ENCODE measurements at places on chromosomes 6 and 20.

DNA sequence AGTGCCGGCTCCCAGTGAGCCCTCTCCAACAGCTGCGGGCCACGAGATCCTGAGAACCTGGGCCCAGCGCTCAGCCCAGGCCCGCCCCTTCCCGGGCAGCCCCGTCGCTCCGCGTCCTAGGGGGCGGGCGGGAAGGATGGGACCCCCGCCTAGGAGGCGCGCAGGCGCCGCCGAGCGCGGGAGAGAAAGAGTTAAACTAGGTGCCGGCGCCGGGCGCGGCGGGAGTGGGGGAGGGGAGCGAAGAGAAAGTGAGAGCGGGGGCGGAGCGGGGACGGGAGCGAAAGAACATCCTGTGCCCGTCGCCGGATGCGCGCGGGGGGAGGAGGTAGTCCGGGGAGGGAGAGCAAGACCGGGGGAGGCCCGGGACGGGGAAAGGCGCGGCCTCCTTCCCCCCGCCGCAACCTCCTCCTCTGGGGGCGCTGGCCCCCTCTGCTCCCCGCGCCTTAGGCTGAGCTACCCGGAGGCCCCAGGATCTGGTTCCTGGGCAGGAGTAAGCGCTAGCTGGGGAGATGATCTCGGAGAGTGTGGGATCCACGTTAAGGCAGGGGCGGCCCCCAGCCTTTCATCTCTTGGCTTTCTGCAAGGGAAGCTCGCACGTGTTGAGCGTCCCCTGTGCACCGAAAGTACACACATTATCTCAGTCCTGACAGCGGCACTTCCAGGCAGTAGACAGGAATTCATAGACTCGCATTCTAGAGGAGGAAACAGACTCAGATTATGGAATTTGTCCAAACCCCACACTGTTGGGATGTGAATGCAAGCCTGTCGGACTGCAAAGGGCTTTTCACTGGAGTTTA is 4.9 kb upstream of the ARMC12 start:
- peak; percentile 94 for DNase-seq

GRCh38 chr20:49567421-49568277 is at the start of gene PTGIS:
PTGIS (minus strand) TSS chr20:49568137; CDS start chr20:49568116, 21 bp downstream.
- DNase-seq, result no peak

DNA sequence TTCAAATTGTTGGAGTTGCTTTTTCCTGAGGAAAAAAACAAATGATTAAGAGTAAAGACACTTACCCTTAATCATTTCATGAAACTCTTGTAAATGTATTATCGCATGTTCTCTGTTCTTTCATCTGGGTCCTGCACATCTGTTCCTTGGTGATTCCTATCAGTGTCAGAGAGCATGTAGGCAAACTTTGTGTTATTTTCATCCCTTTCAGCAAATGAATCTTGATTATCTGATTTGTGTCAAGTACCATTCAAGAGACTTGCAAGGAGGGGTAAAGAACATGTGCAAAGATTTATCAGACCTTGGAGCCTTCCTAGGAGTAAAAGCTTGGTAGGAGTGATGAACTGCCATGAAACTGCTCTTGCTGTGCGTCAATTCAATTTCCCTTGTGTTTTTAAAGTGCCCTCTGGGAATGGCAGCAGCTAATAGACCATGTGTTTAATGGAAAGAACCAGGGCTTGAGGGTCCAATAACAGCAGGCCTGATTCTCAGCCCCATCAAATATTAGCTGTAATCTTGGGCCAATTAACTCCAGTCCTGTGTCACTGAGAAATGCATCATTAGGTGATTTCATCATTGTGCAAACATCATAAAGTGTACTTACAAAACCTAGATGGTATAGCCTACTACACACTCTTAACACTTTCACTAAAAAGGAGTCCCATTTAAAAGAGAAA is 118.9 kb upstream of the CEP85L start:
- no peak for DNase-seq

DNA sequence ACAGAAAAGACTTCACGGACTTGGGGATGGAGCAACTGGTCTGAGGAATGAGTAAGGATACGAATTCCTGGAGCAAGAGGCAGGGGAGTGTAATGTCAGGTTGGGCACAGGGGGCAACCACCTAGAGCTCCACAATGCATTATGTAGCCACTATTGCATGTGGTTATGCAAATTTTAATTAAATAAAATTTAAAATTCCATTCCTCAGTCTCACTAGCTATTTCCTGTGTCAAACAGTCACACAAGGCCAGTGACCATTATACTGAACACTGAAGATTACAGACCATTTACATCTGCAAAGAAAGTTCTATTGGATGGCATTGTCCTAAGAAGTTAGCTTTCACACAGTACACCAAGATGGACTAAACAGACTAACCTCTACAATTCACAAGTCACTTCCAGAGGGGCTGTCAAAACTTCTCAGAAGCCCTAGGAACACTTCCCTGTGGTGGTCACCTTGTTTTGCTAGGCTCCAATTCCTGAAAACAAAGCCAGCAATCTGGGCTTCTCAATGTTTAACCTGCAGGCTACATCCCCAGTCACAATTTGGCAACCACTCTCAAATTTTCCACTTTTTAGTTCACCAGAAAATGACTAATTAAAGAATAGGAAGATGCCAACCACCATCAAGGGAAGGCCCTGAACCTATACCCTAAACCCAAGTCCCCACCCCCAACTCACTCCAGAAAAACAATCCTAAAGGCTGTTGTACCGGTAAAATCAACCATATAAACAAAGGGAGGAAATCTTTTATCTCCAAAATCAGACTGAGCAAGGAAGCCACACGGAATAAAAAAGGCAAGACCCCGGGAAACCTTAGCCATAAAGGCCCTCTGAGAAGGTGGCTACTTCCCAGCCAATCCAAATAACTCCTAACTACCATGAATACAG is 34.2 kb upstream of the C20orf203 start:
- peak; percentile 65 for DNase-seq

- DNase-seq, result no peak
Measured at GRCh38 chr6:138310294-138310693, 67.4 kb upstream of the SMIM28 start.

DNA sequence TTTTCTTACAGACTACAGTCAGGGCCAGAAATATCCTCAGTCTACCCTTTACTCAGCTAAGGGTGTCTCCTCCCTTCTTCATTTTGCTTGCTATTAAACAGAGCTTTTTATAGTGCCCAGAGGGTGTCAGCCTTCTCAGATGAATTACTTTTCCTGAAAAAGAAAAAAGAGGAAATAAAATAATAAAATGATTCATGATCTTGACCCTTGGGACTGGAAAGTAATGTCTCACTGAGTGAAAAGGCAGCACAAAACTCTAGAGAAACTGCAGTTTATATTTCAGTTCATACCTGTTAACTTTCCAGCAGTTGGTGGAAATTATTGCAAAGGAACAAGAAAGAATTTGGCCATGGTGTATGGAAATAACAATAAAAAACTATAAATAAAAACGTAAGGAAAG is 170.6 kb downstream of the IBTK start:
- DNase-seq, result peak; percentile 32

DNA sequence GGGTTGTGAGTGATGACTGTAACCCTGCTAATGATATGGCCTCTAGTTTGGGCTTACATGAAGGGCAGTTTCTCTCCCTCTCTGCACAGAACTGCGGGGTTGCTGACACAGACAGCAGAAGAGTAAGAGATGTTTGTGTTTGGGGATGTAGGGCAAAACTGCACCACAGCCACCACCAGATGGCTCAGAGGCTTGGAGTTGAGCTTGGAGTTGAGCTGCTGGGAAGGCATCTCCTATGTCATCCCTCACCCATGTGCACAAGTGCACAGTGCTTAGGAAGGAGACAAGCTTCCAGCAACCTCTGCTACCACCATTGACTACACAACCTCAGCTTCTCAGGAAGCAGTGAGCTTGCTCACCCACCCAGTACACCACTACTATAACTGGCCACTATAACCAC is 303.9 kb upstream of the DEFB112 start:
- DNase-seq, result no peak

DNA sequence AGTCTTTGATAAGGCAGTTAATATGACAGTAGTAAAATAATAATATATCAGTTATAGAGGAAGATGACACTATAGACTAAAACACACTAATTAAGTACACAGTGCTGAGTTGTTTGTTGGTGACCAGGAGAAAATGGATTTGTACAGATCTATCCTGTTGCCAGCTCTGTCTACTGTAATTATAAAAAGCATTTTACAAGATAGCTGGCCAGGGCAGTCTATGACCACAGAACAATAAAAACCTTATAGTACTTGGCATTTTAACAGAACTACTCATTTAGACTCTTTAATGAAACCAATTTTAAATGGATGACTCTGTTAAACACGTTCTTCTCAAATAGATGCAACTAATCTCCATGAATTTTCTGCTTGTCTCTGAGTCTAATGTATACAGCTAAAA is 367.5 kb downstream of the BTBD9 start:
- DNase-seq, result no peak

DNA sequence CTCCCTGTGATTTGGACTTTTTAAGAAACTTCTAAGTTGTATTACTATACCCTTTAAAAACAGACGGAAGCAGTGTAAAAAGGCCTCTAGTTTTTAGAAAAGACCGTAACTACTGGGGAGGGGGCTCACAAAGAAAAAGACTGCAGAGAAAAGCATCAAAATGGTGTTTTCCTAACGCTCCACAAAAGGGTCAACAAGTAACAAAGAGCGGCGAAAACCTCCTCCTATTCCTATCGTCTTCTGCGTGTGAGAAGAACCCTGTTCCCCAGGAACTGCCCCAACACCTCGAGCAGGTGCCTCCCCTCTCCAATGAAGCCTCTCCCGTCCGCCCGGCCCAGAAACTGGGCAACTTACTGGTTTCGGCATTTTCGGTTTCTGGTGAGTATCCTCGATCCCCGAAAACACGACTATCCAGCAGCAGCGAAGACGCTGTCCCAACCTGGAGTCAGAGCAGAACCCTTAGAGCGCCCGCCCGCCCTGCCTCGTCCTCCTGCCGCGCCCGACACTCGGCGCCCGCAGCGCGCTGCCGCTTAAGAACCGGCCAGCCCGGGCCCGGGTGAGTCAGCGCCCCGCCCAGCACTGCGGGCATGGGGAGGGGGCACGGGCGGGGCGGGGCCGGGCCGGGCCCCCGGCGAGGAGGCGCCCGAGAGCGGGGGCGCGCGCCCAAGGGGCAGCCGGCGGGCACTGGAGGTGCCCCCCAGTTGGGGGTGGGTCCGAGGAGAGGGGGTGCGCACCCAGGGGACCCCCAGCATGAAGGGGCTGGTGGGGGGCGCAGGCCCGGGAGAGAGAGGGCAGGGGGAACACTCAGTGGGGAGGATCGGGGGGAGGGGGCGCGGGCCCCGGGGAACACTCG is 1.2 kb downstream of the EZR start:
- DNase-seq, result peak; percentile 80

- no peak for DNase-seq
Measured at GRCh38 chr20:50546729-50547314, 36.6 kb downstream of the PTPN1 start.

GRCh38 chr6:106082735-106083398 is 3.3 kb upstream of the PRDM1 start:
- DNase-seq, result peak; percentile 92

GRCh38 chr20:48471759-48472408 is 355.9 kb downstream of the PREX1 start:
- DNase-seq, result no peak

DNA sequence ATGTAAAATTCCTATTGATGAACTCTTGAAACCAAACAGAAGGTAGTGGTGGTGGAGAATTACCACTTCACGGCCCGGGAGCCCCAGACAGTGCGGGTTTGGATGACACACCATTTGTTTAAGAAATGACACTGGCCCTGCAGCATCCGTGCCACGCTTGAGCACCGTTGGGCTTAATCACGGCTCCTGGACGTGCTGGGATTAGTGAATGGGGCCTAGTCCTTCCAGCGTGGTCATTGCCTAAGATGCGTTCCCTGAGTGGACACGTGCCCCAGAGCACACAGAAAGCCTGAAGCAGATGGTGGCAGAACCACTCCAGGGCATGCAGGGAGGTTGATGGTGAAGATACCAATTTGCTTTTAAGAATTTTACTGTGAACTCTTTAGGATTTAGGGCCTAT is 14.5 kb downstream of the STX16 start:
- DNase-seq, result no peak

DNA sequence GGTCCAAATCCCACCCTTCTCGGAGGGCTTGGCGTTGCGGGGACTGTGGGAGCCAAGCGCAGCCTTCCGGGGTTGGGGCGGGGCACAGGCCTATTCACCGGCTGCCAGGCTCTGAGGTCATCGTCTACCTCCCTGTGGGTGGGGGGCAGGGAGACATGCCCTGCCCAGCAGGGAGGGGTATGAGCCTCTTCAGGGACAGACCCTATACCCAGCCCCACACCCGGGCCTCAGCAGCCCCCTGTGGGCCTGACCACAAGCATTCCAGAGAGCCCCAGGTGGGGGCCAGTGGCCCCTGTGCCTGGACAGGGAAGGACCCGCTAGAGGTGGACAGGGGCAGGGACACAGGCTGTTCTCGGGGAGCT is 11.6 kb downstream of the LAMA5 start:
- peak; percentile 29 for DNase-seq

- DNase-seq, result no peak
Measured at GRCh38 chr6:79627422-79627821, 3.7 kb upstream of the SH3BGRL2 start.

GRCh38 chr6:31617010-31617409 is 2.0 kb downstream of the AIF1 start:
- no peak for DNase-seq

GRCh38 chr6:84767526-84768201 is 3.3 kb upstream of the TBX18 start:
- no peak for DNase-seq

GRCh38 chr6:73471686-73472290 is 10.3 kb downstream of the MTO1 start:
- DNase-seq, result no peak

- DNase-seq, result no peak
Measured at GRCh38 chr6:76803038-76803580, 660.2 kb downstream of the HTR1B start.

DNA sequence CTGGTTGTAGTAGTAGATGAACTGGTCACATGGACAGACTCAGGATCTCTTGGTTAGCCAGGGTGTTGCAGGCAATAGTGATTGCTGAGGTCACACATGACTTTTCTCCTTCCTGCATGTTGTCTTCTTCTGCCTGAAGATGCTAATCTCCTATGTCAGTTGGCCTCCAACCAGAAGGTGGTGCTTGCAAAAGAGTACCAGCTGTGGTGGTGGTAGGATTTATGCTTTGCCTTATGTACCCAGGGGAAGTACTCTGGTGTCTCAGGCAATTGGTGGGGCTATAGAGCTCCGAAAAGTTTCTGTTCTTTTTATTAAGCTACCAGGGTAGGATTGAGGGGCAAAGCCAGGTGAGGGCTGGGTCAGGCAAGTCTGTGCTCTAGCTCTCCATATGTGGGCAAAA is 98.5 kb downstream of the CARMIL1 start:
- no peak for DNase-seq

- DNase-seq, result no peak
Measured at GRCh38 chr6:136716917-136717715, 75.2 kb downstream of the MAP3K5 start.

- DNase-seq, result peak; percentile 83
Measured at GRCh38 chr6:41464481-41464880, 81.7 kb upstream of the FOXP4 start.

- DNase-seq, result no peak
Measured at GRCh38 chr6:63926950-63927927, 291.6 kb downstream of the PHF3 start.

DNA sequence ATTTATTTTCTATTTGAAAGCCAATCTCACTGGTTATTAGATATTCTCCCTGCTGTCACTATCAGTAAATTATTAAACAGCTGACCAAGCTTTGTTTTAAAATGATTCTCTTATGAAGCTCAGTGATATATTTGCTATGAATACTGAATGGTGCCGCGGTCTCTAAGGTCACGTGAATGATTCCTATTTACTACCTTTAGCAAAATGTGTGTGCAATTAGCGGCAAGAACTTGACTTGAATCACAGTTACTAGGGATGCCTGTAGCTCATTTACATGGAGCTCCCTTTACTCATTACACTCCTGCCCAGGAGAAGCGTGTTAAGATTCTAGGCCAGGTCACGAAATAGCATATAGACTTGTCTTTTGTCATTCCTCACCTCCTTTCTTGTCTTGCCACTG is 12.4 kb upstream of the PTPRT start:
- DNase-seq, result no peak

Measured in fibroblast of skin of right biceps (primary cell).